ENCODE measurements at places on chromosomes 4 and X. TPM values are rescaled to one million over a fixed set of nuclear protein-coding genes. Genes with fewer than 3 reads are reported as not detected.

DNA sequence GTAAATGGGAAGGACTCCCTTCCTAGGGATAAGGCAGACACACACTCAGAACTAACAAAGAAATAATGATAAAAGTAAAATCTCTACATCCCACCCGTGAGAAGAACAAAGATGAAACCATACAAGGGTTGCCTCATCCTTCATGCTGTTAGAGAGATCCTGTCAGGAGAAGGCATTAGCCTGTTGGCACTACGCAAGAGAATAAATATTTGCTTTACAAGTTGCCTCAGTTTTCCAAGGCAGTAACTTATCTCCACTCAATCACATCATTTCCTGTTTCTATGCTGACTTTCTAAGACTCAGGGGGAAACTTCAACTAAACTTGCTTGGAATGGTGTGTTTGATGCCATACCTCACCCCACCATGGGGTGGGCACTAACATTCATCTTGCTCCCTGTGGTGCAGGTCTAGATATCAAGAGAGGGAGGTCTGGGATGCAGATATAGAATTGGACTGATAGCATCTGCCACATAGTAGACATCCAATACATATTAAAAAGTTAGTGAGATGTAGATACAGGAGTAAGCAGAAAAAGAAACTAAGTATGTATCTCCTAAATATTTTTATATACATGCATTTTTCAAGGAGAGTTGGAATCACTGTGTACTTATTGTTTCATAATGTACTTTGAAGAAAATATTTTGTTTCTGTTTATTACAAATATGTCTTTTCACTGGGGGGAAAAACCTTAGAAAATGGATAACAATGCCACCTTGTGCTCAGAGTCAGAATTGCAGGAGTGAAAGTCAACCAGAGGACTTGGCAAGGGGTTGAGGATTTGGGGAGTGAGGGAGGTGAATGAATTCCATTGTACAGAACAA is 57.2 kb upstream of the BEX4 start:
- H3K36me3 ChIP-seq, result no peaks in the 10 kb centered on the region
- no peaks in the 10 kb centered on the region for H3K4me1 ChIP-seq
- H3K27me3 ChIP-seq, result no peaks in the 10 kb centered on the region
- no peak for DNase-seq
- H3K4me3 ChIP-seq, result no peak overlapping the region
- H3K27ac ChIP-seq, result no peak overlapping the region

GAGE12J gene
- not detected for polyA plus RNA-seq

EDA2R gene
- 0.47 TPM for polyA plus RNA-seq

DNA sequence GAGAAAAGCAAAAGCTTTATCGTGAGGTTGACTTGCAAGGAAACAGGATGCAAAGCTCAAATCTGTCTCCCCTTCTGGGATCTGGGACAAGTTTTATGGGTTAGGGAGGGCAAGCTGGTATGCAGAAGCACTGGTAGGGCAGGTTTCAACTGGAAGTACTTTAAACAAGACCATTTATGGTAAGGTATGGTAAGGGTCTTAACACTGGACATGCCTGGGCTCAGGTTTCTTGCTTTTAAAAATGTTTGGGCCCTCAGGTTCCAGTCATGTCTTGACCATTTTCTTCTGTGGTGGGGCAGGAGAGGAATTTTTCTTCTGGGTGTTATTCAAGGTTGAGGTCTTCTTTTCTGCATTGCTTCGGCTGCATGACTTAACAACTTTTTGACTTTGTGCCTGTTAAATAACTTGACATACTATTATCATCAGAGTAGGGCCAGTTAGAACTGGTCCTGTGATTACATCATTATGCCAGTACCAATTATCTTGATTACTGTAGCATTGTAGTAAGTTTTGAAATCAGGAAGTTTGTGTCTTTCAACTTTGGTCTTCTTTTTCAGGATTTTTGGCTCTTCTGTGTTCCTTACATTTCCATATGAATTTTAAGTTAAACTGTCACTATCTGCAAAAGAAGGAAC is 33.7 kb downstream of the CD38 start:
- H3K4me3 ChIP-seq, result no peak overlapping the region
- no peak for DNase-seq
- H3K36me3 ChIP-seq, result no peaks in the 10 kb centered on the region
- H3K27ac ChIP-seq, result no peak overlapping the region

- no peak for DNase-seq
- no peaks in the 10 kb centered on the region for H3K4me1 ChIP-seq
- H3K4me3 ChIP-seq, result no peak overlapping the region
Measured at GRCh38 chr4:148642907-148643306, 200.7 kb upstream of the NR3C2 start.

GRK4 gene
- polyA plus RNA-seq, result 9.7 TPM

DNA sequence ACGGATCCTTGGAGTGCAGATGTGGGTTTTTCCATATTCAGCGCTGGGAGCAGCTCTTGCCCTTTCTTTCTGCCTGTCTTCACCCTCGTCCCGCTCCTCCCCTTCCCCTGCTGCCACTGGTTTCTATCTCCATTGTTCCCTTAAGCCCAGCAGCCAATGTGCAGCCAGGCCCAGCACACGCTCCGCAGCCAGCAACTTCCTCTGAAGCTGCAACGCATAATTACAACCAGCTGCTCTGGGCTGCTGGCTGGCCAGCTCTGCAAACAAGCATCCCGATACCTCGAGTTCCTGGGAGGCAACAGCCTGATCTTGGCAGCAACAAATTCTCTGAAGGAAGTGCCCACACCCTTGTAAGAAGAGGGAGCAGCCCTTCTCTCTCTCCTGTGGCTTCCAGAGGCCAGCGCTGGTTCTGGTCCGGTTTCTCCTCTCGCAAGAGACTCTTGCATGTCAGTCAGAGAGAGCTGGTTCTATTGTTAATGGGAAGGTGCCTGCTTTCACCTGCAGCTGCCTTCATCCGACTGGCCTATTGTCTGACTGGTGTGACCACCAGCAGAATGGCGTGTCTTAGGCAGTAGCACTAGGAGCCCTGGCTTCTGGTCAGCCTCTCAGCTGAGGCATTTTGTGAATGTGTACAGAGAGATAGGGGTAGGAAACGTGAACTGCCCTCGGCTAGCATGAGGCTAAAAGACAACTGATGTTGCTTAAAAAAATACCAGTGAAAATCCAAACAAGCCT is 83.8 kb upstream of the MAML3 start:
- H3K4me1 ChIP-seq, result no peaks in the 10 kb centered on the region
- no peak for DNase-seq
- H3K27me3 ChIP-seq, result no peaks in the 10 kb centered on the region
- H3K27ac ChIP-seq, result peak overlapping the region; percentile 54

GRCh38 chr4:69830560-69831269 is 29.2 kb downstream of the SULT1E1 start:
- peak; percentile 33 for DNase-seq
- peak overlapping the region; percentile 66 for H3K27ac ChIP-seq
- peaks cover 16% of the 10 kb centered on the region for H3K4me1 ChIP-seq
- no peak overlapping the region for H3K4me3 ChIP-seq

DNA sequence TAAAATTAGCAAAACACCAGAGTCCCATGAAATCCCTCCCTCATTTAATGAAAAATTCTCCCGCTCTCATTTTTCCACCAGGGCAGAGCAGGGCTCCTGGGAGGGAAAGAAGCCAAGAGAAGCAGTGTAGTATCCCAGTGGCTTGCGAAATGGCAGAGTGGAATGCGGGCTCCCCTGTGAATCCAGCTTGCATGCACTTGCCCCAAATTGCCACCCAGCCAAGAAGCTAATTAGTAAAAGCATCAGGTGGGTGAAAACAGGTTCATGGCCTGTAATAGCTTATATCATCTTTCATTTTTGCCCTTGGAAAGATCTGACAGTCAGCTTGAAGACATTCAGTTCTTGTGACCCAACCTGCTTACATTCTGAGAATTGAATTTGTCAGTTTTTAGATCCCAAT is 10.1 kb downstream of the AMOT start:
- H3K27me3 ChIP-seq, result no peaks in the 10 kb centered on the region
- H3K4me3 ChIP-seq, result no peak overlapping the region
- no peaks in the 10 kb centered on the region for H3K36me3 ChIP-seq
- no peaks in the 10 kb centered on the region for H3K4me1 ChIP-seq
- DNase-seq, result no peak

DNA sequence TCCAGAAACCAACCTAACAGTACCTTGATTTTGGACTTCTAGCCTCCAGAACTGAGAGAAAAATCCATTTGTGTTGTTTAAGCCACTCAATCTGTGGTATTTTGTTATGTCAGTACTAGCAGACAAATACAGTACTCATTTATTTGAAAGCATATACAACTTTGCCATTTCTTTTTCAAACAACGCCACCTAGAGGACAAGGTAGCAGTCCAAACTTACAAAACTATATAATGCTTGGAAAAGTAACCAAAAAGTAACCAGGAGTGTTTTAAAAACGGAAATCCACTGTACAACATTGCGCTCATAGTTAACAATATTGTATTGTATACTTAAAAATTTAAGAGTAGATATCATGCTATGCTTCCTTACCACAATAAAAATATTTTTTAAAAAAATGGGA is 37.0 kb upstream of the FGF13 start:
- no peak overlapping the region for H3K27ac ChIP-seq
- no peak for DNase-seq
- peaks cover 5% of the 10 kb centered on the region for H3K27me3 ChIP-seq

CLIC2 gene
- 3.3 TPM for polyA plus RNA-seq

DNA sequence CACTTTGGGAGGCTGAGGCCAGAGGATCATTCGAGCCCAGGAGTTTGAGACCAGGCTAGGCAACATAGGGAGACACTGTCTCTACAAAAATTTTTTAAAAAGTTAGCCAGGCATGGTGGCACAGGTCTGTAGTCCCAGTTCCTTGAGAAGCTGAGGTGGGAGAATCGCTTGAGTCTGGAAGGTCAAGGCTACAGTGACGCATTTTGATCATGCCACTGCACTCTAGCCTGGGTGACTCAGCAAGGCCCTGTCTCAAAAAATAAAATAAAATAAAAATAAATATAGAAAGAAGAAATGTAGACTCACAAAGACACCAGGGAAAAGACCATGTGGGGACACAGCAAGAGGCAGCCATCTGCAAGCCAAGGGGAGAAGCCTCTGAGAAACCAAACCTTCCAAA is 42.3 kb upstream of the SLC7A3 start:
- H3K36me3 ChIP-seq, result no peaks in the 10 kb centered on the region
- H3K27me3 ChIP-seq, result no peaks in the 10 kb centered on the region
- H3K4me1 ChIP-seq, result no peaks in the 10 kb centered on the region
- no peak overlapping the region for H3K4me3 ChIP-seq

GRCh38 chr4:13525606-13526281 is 18.6 kb downstream of the NKX3-2 start:
- DNase-seq, result no peak
- no peaks in the 10 kb centered on the region for H3K36me3 ChIP-seq
- H3K27me3 ChIP-seq, result no peaks in the 10 kb centered on the region
- H3K27ac ChIP-seq, result no peak overlapping the region
- no peak overlapping the region for H3K4me3 ChIP-seq
- no peaks in the 10 kb centered on the region for H3K4me1 ChIP-seq

CFAP97 gene
- polyA plus RNA-seq, result 5.6 TPM

TECRL gene
- polyA plus RNA-seq, result 0.04 TPM

- H3K27me3 ChIP-seq, result no peaks in the 10 kb centered on the region
- H3K27ac ChIP-seq, result no peak overlapping the region
- H3K4me3 ChIP-seq, result no peak overlapping the region
- no peaks in the 10 kb centered on the region for H3K36me3 ChIP-seq
- peak; percentile 30 for DNase-seq
Measured at GRCh38 chr4:69025191-69025998, 70.9 kb upstream of the UGT2B7 start.

GRCh38 chrX:1391370-1391706 is 575 bp downstream of the SLC25A6 start:
- peak overlapping the region; percentile 86 for H3K4me3 ChIP-seq
- DNase-seq, result no peak
- peaks cover 40% of the 10 kb centered on the region for H3K36me3 ChIP-seq
- peak overlapping the region; percentile 93 for H3K27ac ChIP-seq
- H3K4me1 ChIP-seq, result peaks cover 11% of the 10 kb centered on the region
- H3K27me3 ChIP-seq, result no peaks in the 10 kb centered on the region

DNA sequence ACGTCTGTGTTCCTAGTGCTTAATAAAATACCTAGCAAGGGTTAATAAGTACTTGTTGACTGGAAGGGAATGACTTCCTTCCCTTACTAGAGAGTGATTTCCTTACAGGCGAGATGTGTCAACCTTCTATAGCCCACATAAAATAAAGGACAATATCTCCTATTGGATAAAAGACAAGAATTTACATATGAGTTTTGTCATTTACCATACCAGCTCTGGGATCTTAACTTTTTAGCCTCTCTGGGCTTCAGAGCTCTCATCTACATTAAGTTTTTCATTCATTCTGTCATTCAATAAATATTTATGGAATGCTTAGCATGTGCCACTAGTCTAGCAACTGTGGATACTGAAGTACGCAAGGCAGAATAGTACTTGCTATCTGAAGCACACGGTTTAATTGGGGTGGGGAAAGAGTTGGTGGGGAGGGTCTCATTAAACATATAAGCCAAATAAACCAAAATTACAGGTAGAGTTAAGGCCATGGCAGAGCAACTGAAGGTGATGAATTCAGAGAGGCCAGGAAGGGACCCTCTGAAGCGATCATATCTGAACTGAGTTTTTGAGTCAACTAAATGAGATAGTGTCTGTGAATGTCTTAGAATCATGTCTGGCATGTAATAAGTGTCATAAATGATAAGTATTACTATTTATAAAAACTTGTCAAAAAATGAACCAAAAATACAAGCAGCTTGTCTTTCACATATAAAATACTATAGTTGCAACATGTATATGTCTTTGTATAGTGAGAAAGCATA is 91.6 kb upstream of the BMP2K start:
- no peaks in the 10 kb centered on the region for H3K27me3 ChIP-seq
- DNase-seq, result no peak

DNA sequence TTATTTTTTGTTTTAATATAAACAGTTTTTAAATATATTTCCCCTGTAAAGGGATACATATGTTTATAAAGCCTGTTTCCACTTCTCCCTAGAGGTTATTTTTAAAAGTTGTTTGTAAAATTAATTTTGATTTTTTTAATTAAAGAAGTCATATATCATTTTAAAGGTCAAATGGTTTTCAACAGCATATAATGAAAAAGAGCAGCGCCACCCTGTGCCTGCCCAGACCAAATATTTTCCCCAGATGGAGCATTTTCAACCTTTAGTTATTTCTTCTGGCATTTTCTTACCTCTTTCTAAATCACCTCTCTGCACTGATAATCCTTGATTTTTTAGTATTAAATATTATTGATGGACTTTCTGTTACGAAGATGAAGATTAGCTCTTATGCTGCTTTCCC is 21.0 kb downstream of the MSX1 start:
- no peak overlapping the region for H3K4me3 ChIP-seq
- no peaks in the 10 kb centered on the region for H3K27me3 ChIP-seq
- no peaks in the 10 kb centered on the region for H3K4me1 ChIP-seq
- no peak overlapping the region for H3K27ac ChIP-seq
- DNase-seq, result no peak

CENPVL2 gene
- polyA plus RNA-seq, result not detected

NAP1L2 gene
- polyA plus RNA-seq, result 7.4 TPM

DNA sequence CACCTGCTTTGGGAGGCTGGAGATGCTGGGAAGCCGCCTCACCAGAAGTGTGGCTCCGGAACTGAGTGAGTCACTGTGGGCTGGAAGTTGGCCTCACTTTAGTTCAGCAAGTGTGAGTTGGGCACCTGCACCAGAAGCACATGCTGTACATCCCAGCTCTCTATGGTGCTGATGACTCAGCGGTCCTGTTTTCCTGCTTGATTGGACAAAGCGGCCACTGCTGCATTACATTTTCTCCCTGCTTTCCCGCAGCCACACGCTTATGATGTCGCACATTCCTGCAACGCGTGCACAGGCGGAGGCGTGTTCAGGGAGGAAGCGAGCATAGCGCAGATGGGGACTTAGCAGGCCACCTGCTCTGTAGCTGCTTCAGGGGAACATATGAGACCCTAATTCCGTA is 26.7 kb upstream of the CLDN34 start:
- no peak for DNase-seq
- H3K4me1 ChIP-seq, result no peaks in the 10 kb centered on the region
- H3K27me3 ChIP-seq, result no peaks in the 10 kb centered on the region
- no peak overlapping the region for H3K4me3 ChIP-seq
- no peak overlapping the region for H3K27ac ChIP-seq
